ENCODE measurements at places on chromosomes 2 and 18.

DNA sequence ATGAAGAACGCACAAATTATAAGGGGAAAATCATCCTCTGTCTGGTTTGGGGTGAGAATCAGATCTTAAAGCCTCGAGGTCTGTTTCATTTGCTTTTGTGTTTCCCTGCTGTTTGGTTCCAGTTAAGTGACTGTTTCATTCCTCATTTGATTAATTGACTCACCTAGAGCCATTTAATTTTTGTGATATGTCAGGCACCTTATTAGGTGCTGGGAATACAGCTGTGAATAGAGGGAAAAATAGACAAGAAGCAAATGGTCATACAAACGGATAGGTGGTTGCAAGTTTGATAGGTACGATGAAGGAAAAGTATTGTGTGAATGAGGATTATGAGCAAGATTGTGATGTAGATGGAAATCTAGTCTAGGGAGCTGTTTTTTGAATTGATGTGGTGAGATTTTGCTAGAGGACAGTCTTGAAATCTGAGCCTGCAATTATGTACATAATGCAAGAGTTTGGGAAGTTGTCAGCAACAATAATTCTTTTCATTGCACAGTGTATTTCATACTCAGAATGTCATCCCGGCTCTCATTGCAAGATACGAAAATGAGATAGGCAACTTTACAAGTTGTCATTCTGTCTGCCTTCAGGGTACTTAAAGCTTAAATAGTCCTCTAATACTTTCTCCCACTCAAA lies 2.2 kb downstream of the ACSL3 start:
- H3K4me1 ChIP-seq = peaks cover 14% of the 10 kb centered on the region
- H3K4me3 ChIP-seq = no peak overlapping the region
- no peak overlapping the region for H3K27ac ChIP-seq
- H3K36me3 ChIP-seq = no peaks in the 10 kb centered on the region

GRCh38 chr2:241882091-241882625 lies 12.6 kb downstream of the RTP5 start:
- DNase-seq = no peak
- H3K27ac ChIP-seq = peak overlapping the region; percentile 46
- peak overlapping the region; percentile 36 for H3K4me3 ChIP-seq
- no peaks in the 10 kb centered on the region for H3K27me3 ChIP-seq
- peaks cover 15% of the 10 kb centered on the region for H3K4me1 ChIP-seq

DNA sequence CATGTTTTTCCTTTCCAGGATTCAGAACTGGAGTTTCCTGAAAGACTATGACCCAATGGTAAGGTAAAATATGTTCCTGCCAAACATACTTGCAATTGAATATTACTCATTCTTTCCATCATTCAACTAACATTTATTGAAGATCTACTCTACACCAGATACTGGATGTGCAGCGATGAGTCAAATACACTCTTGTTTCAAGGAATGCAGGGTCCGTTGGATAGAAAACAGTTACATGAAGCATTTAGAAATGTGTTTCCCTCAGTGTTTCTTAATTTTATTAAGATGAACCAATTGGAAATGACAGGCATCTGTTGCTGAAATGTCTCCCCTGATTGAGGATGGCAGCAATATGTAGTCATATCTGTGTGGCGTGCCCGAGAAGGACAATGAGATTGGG lies 14.8 kb upstream of the SLC66A3 start:
- H3K4me3 ChIP-seq = no peak overlapping the region
- DNase-seq = no peak
- no peaks in the 10 kb centered on the region for H3K27me3 ChIP-seq
- no peaks in the 10 kb centered on the region for H3K36me3 ChIP-seq
- H3K4me1 ChIP-seq = no peaks in the 10 kb centered on the region

- no peak overlapping the region for H3K4me3 ChIP-seq
- no peaks in the 10 kb centered on the region for H3K27me3 ChIP-seq
- no peaks in the 10 kb centered on the region for H3K4me1 ChIP-seq
- H3K36me3 ChIP-seq = no peaks in the 10 kb centered on the region
- no peak for DNase-seq
- no peak overlapping the region for H3K27ac ChIP-seq
Measured at GRCh38 chr18:47946889-47947288, 16.4 kb upstream of the SMAD2 start.

All from effector memory CD4-positive, alpha-beta T cell (primary cell).